ENCODE measurements at places on chromosomes 2 and 18.

DNA sequence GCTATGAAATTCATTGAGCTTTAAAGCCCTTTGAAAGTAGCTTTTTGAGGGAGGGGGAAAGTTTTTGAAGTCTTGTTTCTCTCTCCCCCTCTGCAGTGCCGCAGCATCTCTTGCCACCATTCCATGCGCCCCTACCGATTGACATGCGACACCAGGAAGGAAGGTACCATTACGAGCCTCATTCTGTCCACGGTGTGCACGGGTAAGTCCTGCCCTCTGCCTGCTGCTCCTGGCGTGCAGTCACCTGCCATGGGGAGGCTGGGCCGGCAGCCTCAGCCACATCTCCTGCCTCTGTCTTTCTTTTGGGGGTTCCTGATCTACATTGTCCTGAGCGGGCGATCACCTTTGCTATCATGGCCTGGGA is 191.6 kb downstream of the GLI2 start:
- no peak for DNase-seq

- DNase-seq = peak; percentile 35
Measured at GRCh38 chr2:37583402-37583801, 88.0 kb downstream of the CDC42EP3 start.

DNA sequence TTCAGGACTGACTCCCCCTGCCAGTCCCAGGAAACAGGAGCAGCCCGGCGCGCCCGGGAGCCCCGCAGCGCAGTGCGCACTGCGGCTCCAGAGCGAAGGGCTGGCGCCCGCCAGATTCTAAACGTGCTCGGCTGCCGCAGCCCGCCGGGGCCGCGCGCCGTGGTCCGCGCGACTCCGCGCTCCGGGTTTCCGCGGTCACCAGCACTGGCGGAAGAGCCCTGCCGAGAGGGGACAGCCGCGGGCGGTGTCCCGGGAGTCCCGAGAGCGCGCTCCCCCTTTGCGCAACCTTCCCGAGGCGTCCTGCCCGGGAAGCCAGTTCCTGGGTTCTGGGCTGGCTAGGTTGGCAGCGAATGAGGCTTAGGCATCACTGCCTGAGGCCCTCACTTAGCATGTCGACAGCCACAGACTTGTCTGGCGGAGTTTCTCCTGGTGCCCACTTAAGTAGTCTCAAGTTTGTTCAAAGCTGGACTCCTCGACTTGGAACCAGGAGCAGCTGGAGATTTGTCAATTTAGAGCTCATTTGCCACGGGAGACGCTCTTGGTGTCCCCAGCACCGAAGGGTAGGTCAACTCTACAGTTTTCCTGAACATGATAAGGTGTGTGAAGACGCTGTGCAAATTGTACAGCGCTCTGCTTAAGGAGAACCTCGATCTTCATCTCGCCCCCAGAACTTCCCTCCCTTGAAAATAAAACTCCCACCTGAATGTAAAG is 1.5 kb upstream of the VSNL1 start:
- DNase-seq = peak; percentile 39

- no peak for DNase-seq
Measured at GRCh38 chr18:49608366-49609255, 46.8 kb downstream of the LIPG start.

GRCh38 chr18:6807515-6808257 is 78.2 kb downstream of the ARHGAP28 start:
- DNase-seq = no peak

- DNase-seq = peak; percentile 92
Measured at GRCh38 chr2:219177552-219178376, at the start of gene RETREG2. Gene RETREG2, plus strand, starts transcription at chr2:219178275. Its CDS starts 78 bp downstream, at chr2:219178353.

DNA sequence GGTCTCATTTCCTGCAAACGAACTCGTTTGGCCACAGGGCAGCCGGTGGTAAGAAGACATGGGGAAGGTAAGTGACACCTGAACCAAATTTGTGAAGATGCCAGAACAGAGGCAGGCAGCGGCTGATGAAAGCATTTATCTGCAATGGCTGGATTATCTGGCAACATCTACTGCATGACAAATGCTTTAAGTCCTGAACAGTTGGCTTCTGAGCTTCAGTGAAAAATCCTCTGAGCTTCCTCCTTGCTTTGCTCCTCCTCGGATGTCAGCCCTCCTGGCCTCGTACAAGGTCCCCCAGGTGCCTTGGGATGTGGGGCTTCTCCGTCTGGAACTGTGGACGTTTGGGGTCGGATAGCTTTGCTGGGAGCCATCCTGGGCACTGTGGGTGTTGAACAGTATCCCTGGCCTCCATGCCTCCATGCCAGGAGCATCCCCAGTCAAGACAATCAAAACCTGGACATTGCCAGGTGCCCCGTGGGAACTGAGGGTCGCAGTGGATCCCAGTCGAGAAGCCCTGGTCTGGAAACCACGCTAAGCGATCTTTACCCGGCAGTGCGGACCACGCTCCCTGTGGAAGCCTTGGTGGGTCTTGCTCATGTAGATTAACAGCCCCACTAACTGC is 49.3 kb downstream of the KCNG2 start:
- no peak for DNase-seq

DNA sequence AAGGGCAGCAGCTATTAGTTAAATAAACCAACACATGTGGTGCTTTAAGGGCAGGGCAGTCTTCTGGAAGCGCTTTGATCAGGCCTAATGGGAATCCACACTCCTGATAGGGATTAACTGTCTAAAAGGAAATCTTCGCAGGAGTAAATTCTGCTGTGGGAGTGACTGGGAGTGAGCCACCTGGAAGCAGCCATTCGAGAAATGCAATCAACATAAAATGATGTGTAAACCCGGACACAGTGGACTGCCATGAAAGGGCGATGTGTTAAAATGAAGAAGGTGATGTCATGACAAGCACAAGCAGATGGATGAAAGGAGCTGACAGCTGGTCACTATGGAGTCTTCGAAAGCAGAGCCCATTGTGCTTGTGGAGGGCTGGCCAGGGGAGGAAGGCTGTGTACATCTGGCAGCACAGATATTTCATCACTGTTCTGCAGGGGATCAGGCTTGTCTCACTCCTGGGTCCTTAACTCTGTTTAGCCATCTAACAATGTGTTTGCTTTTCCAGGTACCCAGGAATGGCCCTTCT is 24.8 kb upstream of the GALNT14 start:
- DNase-seq = no peak

DNA sequence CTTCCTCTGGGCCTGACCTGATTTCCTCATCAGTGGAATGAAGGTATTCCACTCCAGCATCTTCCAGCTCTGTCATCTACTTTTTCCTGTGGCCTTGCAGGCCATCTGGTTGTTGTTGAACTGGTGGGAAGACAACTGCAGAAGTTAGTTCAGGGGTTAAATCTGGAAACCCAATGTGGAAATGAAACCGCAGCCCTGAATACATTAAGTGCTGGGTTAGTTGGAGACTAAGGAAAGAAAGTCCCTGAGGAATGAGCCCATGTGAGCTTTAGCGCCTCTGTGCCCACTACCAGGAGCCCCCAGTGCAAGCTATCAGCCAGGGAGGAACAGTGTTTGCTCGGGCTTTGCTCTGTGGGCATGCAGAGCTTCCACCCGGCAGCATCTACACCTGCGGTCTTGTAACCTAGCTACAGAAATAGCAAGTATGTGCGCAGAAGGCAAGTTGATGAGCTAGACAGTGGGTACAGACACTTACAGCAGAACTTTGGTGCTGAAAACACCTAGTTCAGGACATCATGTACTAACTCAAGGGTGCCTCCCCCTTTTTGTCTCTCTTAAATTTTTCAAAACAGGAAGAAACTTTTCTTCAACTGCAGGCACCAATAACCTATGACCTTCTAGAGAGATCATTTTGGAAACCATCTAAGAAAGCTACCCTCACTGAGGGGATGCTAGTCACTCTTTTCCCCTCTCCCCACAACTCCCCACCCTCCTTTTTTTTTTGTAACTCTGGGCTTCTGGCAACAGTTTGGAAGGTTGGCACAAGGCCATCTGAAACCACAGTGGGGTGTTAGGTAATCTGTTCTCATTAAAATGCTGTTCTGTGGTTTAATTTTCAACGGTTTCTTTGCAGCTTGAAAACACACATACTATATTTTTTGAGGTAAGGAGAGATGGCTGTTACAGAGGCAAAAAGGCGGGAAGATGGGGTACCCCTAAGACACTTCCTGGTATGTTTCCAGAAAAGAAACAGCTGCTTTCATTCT is 18.3 kb upstream of the CXCR4 start:
- DNase-seq = no peak

GRCh38 chr2:193900292-193900691 is 1705.6 kb upstream of the TMEFF2 start:
- DNase-seq = no peak

DNA sequence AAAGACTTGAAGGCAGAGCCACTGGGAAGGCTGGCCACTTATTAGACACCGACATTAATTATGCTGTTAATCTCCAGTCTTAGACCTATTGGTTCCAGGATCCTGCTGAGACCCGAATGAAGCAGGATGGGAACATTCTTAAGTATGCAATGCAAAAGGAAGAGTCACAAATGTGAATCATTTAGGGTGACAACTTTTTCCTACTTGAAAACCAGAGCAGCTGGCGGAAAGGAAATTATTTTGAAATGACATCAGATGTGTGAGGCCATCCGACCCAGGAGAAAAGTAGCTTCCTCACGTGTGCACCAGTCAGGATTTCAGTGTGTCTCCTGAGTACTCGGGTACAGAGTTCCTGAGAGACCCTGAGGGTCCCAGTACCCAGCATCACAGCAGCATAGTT is 222.9 kb upstream of the NCKAP5 start:
- DNase-seq = peak; percentile 93

DNA sequence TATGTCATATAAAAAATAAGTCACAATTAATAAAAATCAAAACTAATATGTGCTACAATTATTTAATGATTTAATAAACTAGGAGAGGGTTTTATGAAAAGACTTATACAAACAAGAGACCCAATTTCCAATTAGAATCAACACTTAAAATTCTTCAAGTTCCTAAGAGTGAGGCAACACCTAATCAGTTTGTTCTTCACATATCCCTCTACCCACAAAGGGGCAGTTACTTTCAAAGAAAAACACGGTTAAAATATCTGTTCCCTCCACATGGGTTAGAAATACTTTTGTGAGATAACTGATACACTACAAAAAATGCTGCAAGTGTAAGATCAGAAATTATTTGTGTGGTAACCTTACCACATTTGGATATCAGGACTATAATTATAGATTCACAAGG is 357.0 kb downstream of the ERBB4 start:
- DNase-seq = no peak

GRCh38 chr2:1940679-1941078 is 196.4 kb upstream of the PXDN start:
- DNase-seq = peak; percentile 5

- no peak for DNase-seq
Measured at GRCh38 chr2:70529610-70530009, 24.0 kb downstream of the TGFA start.

GRCh38 chr18:33817096-33817495 is 239.1 kb downstream of the ASXL3 start:
- no peak for DNase-seq

- no peak for DNase-seq
Measured at GRCh38 chr2:205895981-205896655, 189.9 kb downstream of the INO80D start.

GRCh38 chr2:174581491-174581890 is 16.1 kb downstream of the WIPF1 start:
- DNase-seq = no peak

DNA sequence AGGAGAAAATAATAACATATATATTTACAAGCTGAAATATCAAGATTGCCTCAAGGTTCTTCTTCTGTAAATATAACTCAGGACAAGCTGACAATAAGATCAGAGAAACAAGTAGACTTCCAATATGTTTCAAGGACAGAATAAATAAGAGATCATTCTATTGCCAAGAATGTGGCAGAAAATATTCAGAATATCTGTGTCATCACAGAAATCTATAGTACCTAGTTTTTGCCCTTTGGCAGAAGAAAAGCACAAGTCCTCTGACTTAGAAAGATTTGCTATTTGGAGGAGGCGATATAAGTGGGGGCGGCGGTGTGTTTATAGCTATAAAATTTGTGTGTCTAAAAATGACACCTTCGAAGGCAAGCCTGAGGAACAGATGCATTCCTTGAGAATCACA is 34.3 kb downstream of the ARHGAP15 start:
- no peak for DNase-seq

GRCh38 chr18:8788503-8789429 is 83.4 kb downstream of the MTCL1 start:
- peak; percentile 34 for DNase-seq

- DNase-seq = peak; percentile 75
Measured at GRCh38 chr2:169824373-169825333, at the start of gene METTL5. Gene METTL5, minus strand, starts transcription at chr2:169824905. Its CDS starts 308 bp downstream, at chr2:169824597.

GRCh38 chr18:62754026-62754425 is 38.7 kb downstream of the PHLPP1 start:
- no peak for DNase-seq

- no peak for DNase-seq
Measured at GRCh38 chr2:98403878-98404277, 40.8 kb upstream of the INPP4A start.

DNA sequence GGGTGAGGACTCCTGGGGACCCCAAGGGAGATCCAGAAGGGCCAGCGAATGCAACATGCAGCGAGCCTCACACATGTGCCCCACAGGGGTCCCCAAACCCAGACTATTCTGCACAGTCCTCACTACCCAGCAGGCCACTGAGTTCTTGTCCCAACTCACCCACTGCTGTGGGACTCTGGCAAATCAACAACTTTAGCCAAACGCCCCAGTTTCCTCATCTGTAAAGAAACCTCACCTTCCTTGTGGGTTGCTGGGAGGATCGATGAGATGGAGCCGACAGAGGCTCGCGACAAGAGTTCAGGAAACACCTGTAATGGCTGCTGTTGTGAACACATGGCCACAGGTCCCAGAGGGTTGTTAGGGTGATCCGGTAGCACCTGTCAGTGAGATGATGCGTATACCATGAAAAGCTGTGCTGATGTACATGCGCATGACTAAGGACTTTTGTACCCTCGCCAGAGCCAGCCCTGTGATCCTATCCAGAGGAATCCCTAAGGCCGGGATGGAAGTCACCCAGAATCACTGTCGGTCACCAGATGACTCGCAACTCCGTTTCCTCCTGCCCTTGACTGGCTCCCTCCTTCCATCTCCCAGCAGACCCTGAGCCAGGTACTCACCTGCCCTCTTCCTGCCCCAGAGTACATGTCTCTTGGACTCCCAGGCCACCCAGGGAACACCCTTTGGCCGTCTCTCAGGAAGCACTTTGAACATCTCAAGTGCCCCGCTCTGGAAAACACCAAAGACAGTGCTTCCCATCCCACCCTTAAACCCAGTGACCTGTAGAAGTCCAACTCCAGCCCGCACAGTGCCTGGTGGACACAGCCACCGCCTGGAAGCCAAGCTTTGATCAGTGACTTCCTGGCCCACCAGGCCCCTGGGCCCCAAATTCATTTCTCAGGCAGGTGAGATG is 103.3 kb upstream of the ID2 start:
- DNase-seq = peak; percentile 9

- no peak for DNase-seq
Measured at GRCh38 chr2:42913280-42913878, 121.0 kb upstream of the HAAO start.
